ENCODE measurements at places on chromosomes 7 and 10. TPM values are rescaled to one million over a fixed set of nuclear protein-coding genes. Genes with fewer than 3 reads are reported as not detected.

The LLCFC1 gene
- not detected for total RNA-seq

- no peak for DNase-seq
Observed at GRCh38 chr10:77162697-77163096, 474.9 kb downstream of the KCNMA1 start.

The TMEM270 gene
- total RNA-seq = not detected

The DNAH11 gene
- 3.4 TPM for total RNA-seq

GRCh38 chr10:50645236-50645635 lies 21.5 kb upstream of the SGMS1 start:
- no peak for DNase-seq

DNA sequence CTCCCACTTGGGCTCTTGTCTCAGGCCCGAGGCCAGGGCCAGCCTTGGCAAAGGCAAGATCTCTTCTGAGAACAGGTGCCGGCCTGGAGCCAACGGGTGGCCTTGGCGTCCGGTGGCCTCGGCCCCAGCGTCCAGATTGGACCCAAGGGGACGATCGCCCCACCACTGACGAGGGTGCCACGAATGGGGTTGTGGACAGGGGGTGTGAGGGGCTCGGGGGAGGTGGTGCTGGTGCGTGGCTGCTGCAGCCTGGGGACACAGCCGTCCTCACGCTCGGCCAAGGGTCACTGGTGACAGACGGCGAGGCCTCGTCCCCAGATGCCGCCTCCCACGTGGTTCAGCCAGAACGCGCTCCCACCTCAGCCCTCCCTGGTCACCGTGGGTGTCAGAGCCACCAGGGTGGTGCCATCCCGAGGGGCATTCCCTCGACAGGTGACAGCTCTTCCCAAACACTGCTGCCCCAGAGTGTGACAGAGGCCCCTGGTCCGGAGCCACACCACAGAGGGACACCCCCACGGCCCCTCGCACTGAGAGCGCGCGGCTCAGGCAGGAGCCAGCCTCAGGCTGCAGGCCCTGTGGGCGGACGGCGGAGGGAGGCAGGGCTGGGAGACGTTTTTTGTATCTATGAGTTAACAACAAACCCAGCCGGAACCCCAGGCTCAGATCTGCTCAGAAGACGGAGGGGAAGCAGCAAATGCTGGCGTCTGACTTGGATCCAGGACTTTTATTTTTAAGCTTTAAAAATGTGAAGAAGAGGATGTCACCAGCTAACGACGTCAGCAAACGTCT lies 18.5 kb upstream of the CFAP46 start:
- DNase-seq = no peak
